ENCODE measurements at places on chromosomes 2 and 18. TPM values are rescaled to one million over a fixed set of nuclear protein-coding genes. Genes with fewer than 3 reads are reported as not detected.

The FAM228A gene
- 0.83 TPM for polyA plus RNA-seq

The MYCN gene
- 37.1 TPM for polyA plus RNA-seq

- DNase-seq: no peak
Measured at GRCh38 chr2:168215813-168216212, 31.6 kb downstream of the STK39 start.

GRCh38 chr2:99478632-99479031 is 11.2 kb downstream of the REV1 start:
- DNase-seq: no peak

- no peak for DNase-seq
Measured at GRCh38 chr2:74297391-74297790, 45.8 kb downstream of the SLC4A5 start.

GRCh38 chr2:76298041-76298440 is 587.3 kb upstream of the GCFC2 start:
- DNase-seq: no peak

DNA sequence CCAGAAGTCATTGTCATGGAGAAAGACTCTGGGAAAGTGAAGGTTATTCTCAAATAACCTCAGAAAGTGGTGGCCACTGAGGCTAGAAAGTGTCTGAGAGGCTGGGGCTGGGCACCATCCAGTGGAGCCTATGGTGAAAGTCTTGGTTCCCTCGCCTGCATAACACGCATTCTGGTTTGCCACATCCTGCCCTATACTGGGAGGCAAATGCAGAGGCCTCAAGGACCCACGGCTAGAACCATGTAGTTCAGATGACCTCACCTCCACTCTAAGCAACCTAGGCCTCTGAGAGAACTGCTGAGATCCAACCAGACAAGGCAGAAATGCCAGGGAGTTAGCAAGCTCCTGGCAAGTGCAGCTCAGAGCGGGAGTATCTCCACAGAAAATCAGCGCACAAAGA is 5.1 kb downstream of the ITGB6 start:
- DNase-seq: no peak

DNA sequence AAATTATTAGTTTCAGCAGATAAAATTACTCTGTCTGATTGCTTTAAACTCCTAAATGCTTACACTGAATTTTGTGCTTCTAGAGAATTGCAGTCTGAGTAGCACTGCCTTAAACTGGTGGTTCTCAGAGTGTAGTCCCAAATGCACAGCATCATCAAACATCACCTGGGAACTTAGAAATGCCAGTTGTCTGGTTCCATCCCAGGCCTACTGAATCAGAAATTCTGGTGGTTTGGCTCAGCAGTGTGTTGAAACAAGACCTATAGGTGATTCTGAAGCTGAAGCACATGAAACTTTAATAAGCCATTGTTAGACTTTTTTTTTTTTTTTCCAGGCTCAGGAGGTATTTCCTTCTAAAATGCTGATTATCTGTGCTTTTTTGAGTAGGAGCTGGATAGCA is 22.0 kb downstream of the EPC2 start:
- no peak for DNase-seq

- DNase-seq: no peak
Measured at GRCh38 chr2:28035163-28035690, 144.7 kb downstream of the BABAM2 start.

DNA sequence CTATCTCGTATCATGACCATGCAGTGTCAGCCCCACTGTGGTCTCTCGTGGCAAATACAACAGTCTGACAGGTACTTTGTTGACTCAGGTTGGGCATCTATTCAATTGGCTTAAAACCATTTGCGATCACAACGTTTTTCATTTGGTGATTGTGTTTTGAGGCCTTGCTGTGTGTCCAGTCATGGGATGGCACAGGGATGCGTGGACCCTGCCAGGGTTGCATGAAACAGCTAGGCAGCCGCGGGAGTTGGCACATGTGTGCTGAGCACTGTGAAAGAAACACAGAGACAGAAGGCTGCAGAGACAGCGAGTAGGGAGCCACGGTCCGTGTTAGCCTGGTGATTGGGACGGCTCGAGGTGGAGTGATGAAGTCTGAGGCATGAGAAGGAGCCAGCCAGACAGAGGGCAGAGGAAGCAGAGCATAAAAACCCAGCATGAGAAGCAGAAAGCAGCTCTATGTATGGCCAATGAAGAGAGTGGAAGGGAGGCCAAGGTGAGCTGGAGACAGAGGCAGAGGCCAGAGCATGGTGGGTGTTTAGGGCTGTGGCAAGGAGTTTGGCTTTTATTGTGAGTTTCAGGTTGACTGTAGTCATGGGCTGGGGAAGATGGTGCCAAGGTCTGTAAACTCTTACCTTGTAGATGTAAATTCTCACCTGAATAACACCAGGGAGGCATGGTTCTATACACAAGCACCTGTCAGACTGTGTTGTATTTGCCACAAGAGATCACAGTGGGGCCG is 31.8 kb upstream of the IL1R1 start:
- DNase-seq: no peak
